ENCODE measurements at places on chromosomes 13 and 19. TPM values are rescaled to one million over a fixed set of nuclear protein-coding genes. Genes with fewer than 3 reads are reported as not detected.

- peaks cover 9% of the 10 kb centered on the region for H3K36me3 ChIP-seq
- peak overlapping the region; percentile 77 for H3K4me3 ChIP-seq
- peak; percentile 92 for DNase-seq
- peak overlapping the region; percentile 96 for H3K27ac ChIP-seq
- H3K27me3 ChIP-seq: no peaks in the 10 kb centered on the region
- peaks cover 92% of the 10 kb centered on the region for H3K4me1 ChIP-seq
Observed at GRCh38 chr19:1067341-1067957, 482 bp downstream of the ARHGAP45 start.

DNA sequence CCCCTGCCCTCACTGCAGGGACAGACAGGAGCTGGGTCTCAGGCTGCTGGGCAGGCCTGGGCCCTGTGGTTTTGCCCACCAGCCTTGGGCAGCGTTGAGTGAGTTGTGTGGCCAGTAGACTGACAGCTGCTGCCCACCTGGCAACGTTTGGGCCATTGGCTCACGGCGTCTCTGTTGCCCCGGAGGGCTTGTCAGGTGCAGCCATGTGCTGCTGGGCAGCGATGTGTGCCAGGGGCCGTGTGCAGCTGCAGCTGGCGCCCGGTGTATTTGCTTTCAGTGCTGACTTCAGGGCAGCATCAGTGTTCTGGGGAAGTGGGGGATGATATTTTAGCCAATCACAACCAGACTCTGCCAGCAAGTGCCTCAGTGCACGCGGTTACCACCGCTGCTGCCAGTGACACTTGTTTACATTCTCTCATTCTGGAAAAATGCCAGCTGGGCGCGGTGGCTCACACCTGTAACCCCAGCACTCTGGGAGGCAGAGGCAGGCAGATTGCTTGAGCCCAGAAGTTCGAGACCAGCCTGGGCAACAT is 10.6 kb downstream of the FZR1 start:
- H3K27me3 ChIP-seq: no peaks in the 10 kb centered on the region
- DNase-seq: no peak
- H3K4me1 ChIP-seq: peaks cover 19% of the 10 kb centered on the region
- no peak overlapping the region for H3K4me3 ChIP-seq
- H3K36me3 ChIP-seq: peaks cover 55% of the 10 kb centered on the region
- no peak overlapping the region for H3K27ac ChIP-seq

DNA sequence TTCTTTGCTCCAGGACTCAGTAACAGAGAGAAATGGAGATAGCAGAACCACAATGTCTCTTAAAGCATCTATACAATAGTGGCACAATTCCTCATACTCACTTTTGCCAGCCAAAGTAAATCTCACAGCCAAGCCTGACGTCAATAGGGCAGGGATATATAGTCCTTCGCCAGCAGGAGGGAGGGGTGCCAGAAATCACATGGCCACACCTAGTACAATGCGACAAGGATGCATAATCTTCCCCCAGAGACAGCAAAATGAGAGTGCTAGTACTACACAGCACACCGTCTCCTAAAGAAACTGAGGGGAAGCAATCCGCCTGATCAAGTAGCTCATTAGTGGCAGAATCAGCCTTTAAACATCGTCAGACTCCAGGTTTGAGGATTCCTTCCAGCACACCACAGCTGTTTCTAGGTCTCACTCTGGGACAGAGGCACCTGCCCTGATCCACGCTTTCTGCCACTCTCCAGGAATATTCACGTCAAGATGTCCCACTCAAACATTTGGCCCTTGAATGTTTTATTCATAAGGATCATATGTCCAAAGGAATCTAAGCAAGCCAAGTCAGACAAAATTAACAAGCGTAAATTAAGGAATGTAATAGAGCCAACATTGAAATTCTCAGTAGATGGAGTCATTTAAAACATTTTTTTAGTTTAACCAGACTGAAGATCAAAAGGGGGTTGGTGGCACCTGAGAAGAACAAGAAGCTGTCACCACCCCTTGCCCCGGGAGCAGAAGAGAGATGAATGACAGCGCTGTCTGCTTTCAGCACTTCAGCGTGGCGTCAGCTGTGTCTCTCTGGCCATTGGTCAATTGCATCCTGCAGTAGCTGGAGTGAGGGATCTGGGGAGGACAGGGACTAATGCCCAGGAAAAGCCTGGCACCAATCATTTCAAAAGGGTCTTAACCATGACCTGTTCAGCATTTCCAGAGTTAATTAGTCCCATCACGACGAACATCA is 63.5 kb upstream of the SERP2 start:
- no peaks in the 10 kb centered on the region for H3K36me3 ChIP-seq
- no peak overlapping the region for H3K4me3 ChIP-seq
- H3K4me1 ChIP-seq: no peaks in the 10 kb centered on the region
- DNase-seq: no peak

GRCh38 chr19:12806242-12807081 is at the start of gene RNASEH2A:
Gene RNASEH2A, plus strand, starts transcription at chr19:12806584. Its CDS starts 90 bp downstream, at chr19:12806674.
- peak within 1 kb of the TSS; percentile 74 for H3K4me3 ChIP-seq
- H3K27me3 ChIP-seq: no peaks in the 10 kb centered on the region
- H3K27ac ChIP-seq: peak within 1 kb of the TSS; percentile 10
- no peaks in the 10 kb centered on the region for H3K36me3 ChIP-seq

DNA sequence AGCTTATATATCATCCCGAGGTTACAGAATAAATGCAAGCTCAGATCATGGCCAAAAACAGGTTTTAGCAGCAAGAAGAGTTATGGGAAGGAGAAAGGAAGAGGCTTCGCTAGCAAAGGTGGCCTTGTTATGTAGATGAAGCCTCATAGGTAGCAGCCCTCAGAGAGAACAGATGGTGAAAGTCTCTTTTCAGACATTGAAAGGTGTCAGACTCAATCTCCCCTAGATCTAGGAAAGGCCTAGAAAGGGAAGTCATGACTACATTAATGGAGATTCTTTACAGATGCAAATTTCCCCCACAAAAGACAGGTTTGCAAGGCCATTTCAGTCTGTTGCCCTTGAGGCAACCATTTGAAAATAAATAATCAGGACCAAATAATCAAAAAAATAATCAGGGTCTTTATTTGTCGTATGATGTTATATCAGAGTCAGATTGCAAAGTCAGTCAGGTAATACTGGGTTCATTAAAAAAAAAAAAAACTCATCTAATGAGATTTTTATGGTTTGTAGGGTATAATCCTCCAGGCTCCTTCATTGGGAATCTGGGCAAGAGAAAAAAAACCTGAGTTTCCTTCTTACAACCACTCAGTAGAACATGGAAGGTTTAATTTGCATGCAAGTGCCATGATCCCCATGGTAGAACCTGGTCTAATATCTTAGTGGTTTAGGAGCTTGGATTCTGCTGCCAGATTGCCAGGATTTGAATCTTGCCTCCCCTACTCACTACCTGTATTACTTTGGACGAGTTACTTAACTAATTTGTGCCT is 50.8 kb upstream of the HTR2A start:
- no peaks in the 10 kb centered on the region for H3K27me3 ChIP-seq
- H3K27ac ChIP-seq: no peak overlapping the region

DNA sequence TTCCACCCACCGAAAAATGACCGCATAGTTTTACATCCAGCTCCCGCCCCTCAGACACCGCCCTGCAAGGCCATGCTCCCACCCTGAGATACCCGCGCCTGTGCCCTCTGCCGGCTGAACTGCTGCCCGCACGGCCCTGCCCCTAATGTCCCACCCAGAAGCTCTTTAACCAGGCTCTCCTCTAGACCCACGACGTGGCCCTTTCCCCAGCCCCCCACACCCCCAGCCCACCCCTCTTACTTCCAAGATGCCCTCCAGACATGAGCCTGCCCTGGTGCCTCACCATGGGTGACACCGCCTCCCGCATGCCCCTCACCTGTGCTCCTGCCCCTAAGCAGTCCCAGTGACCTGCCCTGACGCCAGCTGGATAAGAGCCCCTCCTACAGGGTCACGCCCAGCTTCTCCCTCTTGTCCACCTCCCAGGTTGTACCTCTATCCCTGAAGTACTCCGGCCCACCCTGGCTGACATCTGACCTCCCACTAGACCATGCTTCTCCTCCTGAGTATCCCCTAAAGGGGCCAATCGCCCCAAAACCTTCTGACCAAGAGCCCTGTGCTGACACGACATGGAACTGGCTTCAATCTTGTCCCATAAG is 51.2 kb downstream of the COLGALT1 start:
- H3K27ac ChIP-seq: peak overlapping the region; percentile 62
- H3K36me3 ChIP-seq: no peaks in the 10 kb centered on the region
- peaks cover 31% of the 10 kb centered on the region for H3K4me1 ChIP-seq

GRCh38 chr13:32940601-32941000 is 75.6 kb upstream of the KL start:
- no peak for DNase-seq
- H3K4me1 ChIP-seq: no peaks in the 10 kb centered on the region
- no peaks in the 10 kb centered on the region for H3K36me3 ChIP-seq
- no peak overlapping the region for H3K4me3 ChIP-seq

- DNase-seq: no peak
- H3K4me1 ChIP-seq: no peaks in the 10 kb centered on the region
- no peak overlapping the region for H3K27ac ChIP-seq
- H3K27me3 ChIP-seq: no peaks in the 10 kb centered on the region
Observed at GRCh38 chr19:23527797-23528196, 132.5 kb upstream of the ZNF91 start.

DNA sequence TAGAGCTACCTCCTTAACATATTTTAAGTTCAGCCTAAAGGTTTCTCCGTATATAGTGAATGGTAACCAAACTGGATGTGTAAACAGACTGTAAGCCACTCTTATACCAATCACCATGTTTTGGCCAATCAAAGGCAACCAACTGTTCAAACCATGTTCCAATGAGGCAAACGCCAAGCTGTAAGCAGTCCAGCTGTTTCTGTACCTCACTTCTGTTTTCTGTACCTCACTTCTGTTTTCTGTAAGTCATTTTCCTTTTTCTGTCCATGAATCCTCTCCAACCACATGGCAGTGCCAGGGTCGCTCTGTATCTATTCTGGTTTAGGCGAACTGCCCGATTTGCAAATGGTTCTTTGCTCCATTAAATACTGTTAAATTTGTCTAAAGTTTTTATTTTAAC is 24.4 kb downstream of the COMMD6 start:
- peaks cover 10% of the 10 kb centered on the region for H3K4me1 ChIP-seq
- no peaks in the 10 kb centered on the region for H3K27me3 ChIP-seq
- DNase-seq: no peak

- H3K4me1 ChIP-seq: peaks cover 15% of the 10 kb centered on the region
- no peak for DNase-seq
- no peaks in the 10 kb centered on the region for H3K36me3 ChIP-seq
- H3K4me3 ChIP-seq: no peak overlapping the region
- no peak overlapping the region for H3K27ac ChIP-seq
Observed at GRCh38 chr19:58328999-58329398, 2.2 kb downstream of the ZSCAN22 start.

GRCh38 chr13:25095851-25096453 is at the start of gene PABPC3:
Gene PABPC3, plus strand, starts transcription at chr13:25096136. Its CDS starts 63 bp downstream, at chr13:25096199.
- no peaks in the 10 kb centered on the region for H3K4me1 ChIP-seq
- no peak within 1 kb of the TSS for H3K4me3 ChIP-seq
- no peak for DNase-seq

- peak; percentile 58 for DNase-seq
- H3K27me3 ChIP-seq: no peaks in the 10 kb centered on the region
- H3K27ac ChIP-seq: no peak overlapping the region
- H3K36me3 ChIP-seq: no peaks in the 10 kb centered on the region
Observed at GRCh38 chr13:112467236-112467635, 91.1 kb downstream of the SPACA7 start.

The MCF2L gene
- 4.3 TPM for polyA plus RNA-seq

The MTUS2 gene
- 0.20 TPM for polyA plus RNA-seq

- peaks cover 46% of the 10 kb centered on the region for H3K4me1 ChIP-seq
- DNase-seq: peak; percentile 23
- no peak overlapping the region for H3K4me3 ChIP-seq
- H3K27me3 ChIP-seq: no peaks in the 10 kb centered on the region
Observed at GRCh38 chr19:29625186-29625651, 19.1 kb downstream of the POP4 start.

- H3K4me3 ChIP-seq: no peak overlapping the region
- no peak overlapping the region for H3K27ac ChIP-seq
- DNase-seq: no peak
- H3K36me3 ChIP-seq: no peaks in the 10 kb centered on the region
Observed at GRCh38 chr13:108915095-108915633, 285.8 kb downstream of the MYO16 start.

The NOVA2 gene
- polyA plus RNA-seq: 0.50 TPM

The KLK10 gene
- polyA plus RNA-seq: 0.13 TPM

- H3K36me3 ChIP-seq: no peaks in the 10 kb centered on the region
- no peak for DNase-seq
- H3K27ac ChIP-seq: no peak overlapping the region
Observed at GRCh38 chr13:44758630-44759383, 182.7 kb upstream of the TSC22D1 start.

DNA sequence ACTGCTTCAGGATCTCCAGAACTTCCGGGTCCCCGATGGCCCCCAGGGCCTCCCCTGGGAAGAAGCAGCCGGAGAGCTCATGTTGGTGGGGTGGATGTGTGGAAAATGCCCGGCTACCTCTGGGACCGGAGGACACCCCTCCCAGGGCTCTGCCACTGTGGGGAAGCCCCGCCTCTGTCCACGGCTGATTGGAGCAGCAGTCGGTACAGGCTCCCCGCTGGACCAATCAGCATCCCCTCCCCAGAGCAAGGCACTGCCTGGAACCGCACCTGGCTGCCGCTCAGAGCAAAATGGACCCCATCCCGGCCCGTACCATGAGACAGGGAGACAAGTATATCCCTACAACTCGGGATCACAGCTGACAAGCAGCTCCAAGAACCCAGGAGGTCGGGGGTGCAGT is 6.4 kb downstream of the DOHH start:
- no peaks in the 10 kb centered on the region for H3K27me3 ChIP-seq
- no peak overlapping the region for H3K4me3 ChIP-seq
- H3K4me1 ChIP-seq: peaks cover under 1% of the 10 kb centered on the region
- no peak overlapping the region for H3K27ac ChIP-seq
- DNase-seq: no peak

DNA sequence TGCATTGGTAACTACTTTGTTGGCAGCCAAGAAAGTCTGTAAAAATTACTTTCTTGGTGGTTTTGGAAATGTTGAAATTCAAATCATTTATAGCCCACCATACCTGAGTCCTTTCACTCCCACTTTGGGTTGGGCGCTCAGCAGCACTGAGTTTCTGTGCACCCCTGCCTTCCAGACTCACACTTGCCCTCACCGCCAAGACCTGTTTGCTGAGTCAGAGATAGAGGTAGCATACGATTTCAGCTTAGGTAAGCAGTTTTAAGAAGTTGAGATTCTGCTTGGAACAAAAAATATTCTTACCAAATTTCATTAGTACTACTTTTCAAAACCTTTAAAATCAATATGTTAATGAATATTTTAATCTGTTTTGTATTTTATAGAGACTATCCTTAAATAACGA is 12.6 kb downstream of the MPHOSPH8 start:
- no peak overlapping the region for H3K4me3 ChIP-seq
- peaks cover 3% of the 10 kb centered on the region for H3K4me1 ChIP-seq
- no peak for DNase-seq
- H3K36me3 ChIP-seq: peaks cover 47% of the 10 kb centered on the region
- no peak overlapping the region for H3K27ac ChIP-seq
- no peaks in the 10 kb centered on the region for H3K27me3 ChIP-seq

DNA sequence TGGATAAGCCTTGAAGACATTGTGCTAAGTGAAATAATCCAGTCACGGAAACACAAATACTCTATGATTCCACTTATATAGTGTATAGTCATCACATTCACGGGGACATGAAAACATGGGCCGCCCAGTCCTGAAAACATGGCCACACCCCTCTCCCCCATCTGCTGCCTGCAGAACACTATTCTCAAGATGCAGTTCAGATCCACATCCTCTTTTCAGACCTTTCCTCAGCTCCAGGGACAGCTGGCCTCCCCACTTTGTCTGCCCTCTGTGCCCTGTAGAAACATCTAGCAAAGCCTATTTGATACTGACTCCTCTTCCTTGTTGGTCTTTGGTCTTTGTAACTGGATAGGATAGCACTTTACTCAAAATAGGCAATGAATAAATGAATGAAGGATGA is 8.3 kb downstream of the RFX2 start:
- no peak overlapping the region for H3K4me3 ChIP-seq
- H3K4me1 ChIP-seq: no peaks in the 10 kb centered on the region
- H3K27me3 ChIP-seq: no peaks in the 10 kb centered on the region
